ENCODE measurements at places on chromosomes 11 and 22. TPM values are rescaled to one million over a fixed set of nuclear protein-coding genes. Genes with fewer than 3 reads are reported as not detected.

CFAP300 gene
- 2.2 TPM for total RNA-seq

DNA sequence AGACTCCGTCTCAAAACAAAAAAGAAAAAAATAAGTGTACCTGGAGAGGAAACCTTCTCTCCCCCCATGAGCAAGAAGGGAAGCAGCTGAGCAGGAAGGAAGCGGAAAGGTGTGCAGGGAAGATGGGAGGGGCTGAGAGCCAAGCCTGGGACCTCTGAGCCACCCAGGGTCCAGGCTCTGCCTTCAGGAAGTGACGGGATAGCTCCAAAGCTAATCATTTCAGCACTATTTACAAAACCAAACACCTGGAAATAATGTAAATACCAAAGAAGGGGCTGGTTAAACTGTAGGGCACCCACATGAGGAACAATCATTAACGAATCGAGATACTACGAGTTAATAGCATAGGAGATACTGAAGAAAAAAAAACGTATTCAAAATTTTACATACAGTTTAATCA lies 27.9 kb downstream of the ARRB1 start:
- no peaks in the 10 kb centered on the region for H3K36me3 ChIP-seq
- peak overlapping the region; percentile 73 for H3K27ac ChIP-seq
- peaks cover 79% of the 10 kb centered on the region for H3K4me1 ChIP-seq
- H3K4me3 ChIP-seq, result no peak overlapping the region

- no peaks in the 10 kb centered on the region for H3K4me1 ChIP-seq
- no peak overlapping the region for H3K4me3 ChIP-seq
- no peak overlapping the region for H3K27ac ChIP-seq
- H3K36me3 ChIP-seq, result no peaks in the 10 kb centered on the region
Observed at GRCh38 chr11:131470216-131470925, 100.0 kb downstream of the NTM start.

GRCh38 chr11:134837166-134837886 lies 425.3 kb upstream of the B3GAT1 start:
- no peak for DNase-seq
- no peaks in the 10 kb centered on the region for H3K36me3 ChIP-seq
- no peaks in the 10 kb centered on the region for H3K4me1 ChIP-seq
- H3K4me3 ChIP-seq, result no peak overlapping the region
- H3K27me3 ChIP-seq, result no peaks in the 10 kb centered on the region
- no peak overlapping the region for H3K27ac ChIP-seq

NXPE1 gene
- 449 TPM for total RNA-seq

DNA sequence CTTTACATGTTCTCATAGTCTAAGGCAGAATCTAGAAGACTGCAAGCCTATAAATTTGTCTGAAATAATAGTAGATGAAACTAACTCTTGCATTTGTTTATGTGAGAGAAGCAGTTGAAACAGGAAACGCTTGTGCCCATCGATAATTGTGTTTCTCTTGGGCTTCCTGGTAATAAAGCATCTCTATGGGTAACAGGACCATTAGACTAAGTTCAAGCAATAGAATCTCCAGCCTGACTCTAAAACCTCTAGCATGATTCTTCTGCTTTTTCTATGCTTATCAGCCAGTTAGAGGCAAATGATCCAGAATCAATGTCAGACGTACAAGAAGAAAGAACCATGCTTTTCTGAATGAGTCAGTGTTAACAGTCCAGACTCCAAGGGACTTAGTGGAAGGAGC lies 1734.4 kb downstream of the LRRC4C start:
- H3K27me3 ChIP-seq, result no peaks in the 10 kb centered on the region
- no peaks in the 10 kb centered on the region for H3K36me3 ChIP-seq
- no peak overlapping the region for H3K27ac ChIP-seq
- DNase-seq, result no peak

DNA sequence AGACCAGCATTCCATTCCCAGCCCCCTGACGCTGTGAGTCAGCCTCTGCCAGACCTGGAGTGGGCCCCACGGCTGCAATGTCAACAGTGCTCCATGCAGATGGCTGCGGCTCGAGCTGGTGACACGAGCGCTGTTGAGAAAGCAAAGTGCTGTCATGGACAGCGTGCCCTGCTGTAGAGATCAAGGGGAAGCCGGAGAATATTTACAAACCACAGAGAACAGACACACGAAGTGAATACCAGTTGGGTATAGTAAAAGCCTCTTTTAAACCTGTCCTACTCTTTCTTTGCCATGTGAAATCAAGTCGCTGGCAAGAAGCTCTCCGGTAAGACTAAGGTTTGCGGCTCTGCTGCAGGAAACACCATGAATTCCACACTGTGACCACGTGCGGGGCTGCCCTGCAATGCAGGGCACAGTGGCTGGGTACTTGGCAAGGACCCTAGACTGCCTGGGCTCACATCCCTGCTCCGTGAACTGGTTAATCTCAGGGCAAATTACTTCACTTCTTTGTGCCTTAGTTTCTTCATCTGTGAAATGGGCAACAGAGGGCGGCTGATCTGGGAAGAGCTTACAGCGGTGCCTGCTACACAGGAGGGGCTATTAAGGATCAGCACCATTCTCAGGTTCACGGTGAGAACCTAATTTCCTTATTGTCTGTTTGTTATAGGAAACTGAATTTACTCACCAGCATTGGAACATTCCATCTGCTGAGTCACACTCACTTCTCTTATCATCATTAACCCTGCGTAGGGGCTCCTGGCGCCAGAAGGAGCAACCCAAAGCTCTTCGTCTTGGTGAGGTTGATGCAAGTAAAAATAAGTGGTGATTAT lies 27.8 kb upstream of the ELFN2 start:
- DNase-seq, result no peak
- H3K4me3 ChIP-seq, result no peak overlapping the region
- H3K27me3 ChIP-seq, result peaks cover 8% of the 10 kb centered on the region
- H3K27ac ChIP-seq, result no peak overlapping the region

RASL10A gene
- total RNA-seq, result 1.2 TPM

DNA sequence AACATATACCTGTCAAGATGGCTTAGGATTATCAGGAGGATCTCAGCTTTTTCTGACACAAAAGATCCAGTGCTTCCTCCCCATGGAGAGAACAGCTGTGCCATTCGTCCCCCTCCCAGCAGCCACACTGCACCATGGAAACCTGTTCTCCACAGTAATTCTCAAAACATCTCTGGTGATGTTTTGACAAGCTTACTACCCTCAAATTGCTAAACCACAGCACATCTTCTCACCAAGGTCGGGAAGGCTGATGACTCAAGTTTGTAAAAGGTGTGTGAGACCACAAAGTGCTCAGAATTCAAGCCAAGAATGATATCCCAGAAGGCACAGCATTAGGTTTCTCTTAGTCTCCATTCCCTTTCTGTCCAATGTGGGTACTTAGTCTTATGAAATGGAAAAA lies 3.9 kb upstream of the RAB38 start:
- no peaks in the 10 kb centered on the region for H3K27me3 ChIP-seq
- H3K4me1 ChIP-seq, result peaks cover 12% of the 10 kb centered on the region
- no peak overlapping the region for H3K27ac ChIP-seq
- no peaks in the 10 kb centered on the region for H3K36me3 ChIP-seq
- no peak for DNase-seq

GRCh38 chr11:23688835-23689234 lies 808.0 kb upstream of the LUZP2 start:
- no peaks in the 10 kb centered on the region for H3K36me3 ChIP-seq
- DNase-seq, result no peak
- no peak overlapping the region for H3K4me3 ChIP-seq
- no peaks in the 10 kb centered on the region for H3K4me1 ChIP-seq
- H3K27me3 ChIP-seq, result no peaks in the 10 kb centered on the region

GRCh38 chr22:37062702-37063381 lies 11.3 kb downstream of the KCTD17 start:
- DNase-seq, result no peak
- no peaks in the 10 kb centered on the region for H3K4me1 ChIP-seq
- no peaks in the 10 kb centered on the region for H3K36me3 ChIP-seq
- no peak overlapping the region for H3K4me3 ChIP-seq

OR5D16 gene
- not detected for total RNA-seq

GRCh38 chr11:46364056-46364455 lies 16.8 kb downstream of the DGKZ start:
- peaks cover 23% of the 10 kb centered on the region for H3K4me1 ChIP-seq
- no peaks in the 10 kb centered on the region for H3K36me3 ChIP-seq
- H3K27me3 ChIP-seq, result no peaks in the 10 kb centered on the region
- H3K4me3 ChIP-seq, result no peak overlapping the region

DNA sequence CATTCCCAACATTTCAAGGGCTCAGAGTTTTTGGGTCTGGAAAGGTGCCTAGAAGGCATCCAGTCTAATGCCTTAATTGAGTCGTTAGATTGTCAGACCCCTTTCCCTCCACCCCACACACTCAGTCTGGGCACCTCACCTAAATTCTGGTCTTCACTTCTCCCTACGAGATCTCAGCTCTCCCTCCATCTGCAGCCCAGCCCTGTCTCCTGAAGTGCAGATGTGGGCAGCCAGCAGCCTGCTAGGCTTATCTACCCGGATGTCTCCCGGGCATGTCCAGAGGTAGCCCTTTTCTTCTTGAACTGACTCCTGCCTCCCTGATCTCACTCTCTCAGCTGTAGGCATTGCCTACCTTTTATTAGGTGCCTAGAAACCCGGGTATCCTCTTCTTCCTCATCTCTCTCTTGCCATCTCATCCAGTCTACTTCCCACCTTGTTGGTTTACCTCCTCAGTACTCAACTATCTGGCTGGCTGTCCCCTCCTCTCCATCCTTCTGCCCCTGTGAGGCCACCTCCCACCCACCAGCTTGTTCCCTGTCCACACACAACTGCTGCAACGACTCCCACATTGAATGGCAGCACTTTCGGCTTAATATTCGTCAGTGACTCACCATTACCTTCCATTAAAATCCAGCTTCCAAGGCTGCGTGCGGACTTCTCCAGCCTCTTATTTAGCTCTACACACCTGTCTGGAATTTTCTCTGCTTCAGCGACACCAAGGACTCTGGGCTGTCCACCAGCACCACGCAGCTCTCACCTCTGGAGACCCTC lies 6.2 kb downstream of the SEPTIN3 start:
- H3K36me3 ChIP-seq, result no peaks in the 10 kb centered on the region
- no peak overlapping the region for H3K27ac ChIP-seq
- peaks cover 11% of the 10 kb centered on the region for H3K4me1 ChIP-seq
- no peak for DNase-seq

GRCh38 chr22:48331691-48332220 lies 1495.9 kb downstream of the BRD1 start:
- no peak overlapping the region for H3K4me3 ChIP-seq
- no peaks in the 10 kb centered on the region for H3K36me3 ChIP-seq
- no peak overlapping the region for H3K27ac ChIP-seq
- no peaks in the 10 kb centered on the region for H3K4me1 ChIP-seq
- H3K27me3 ChIP-seq, result no peaks in the 10 kb centered on the region

DNA sequence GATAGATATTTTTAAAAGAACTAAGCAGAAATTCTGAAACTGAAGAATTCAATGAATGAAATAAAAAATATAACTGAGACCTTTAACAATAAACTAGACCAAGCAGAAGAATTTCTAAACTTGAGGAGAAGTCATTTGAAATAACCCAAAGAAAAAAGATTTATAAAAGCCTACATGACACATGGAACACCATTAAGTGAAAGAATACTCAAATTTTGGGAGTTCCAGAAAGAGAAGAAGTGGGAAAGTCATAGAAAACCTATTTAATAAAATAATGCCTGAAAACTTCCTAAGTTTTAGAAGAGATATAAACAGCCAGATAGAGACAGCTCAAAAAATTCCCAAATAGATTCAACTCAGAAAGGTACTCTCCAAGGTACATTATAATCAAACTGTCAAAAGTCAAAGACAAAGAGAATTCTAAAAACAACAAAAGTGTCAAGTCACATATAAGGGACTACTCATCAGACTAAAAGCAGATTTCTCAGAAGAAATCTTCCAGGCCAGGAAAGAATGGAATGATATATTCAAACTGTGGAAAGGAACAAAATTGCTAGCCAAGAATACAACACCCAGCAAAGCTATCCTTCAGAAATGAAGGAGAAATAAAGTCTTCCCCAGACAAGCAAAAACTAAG lies 72.9 kb upstream of the GNAZ start:
- no peak overlapping the region for H3K27ac ChIP-seq
- H3K36me3 ChIP-seq, result no peaks in the 10 kb centered on the region
- no peak overlapping the region for H3K4me3 ChIP-seq
- H3K27me3 ChIP-seq, result no peaks in the 10 kb centered on the region

GRCh38 chr11:115220911-115221310 lies 283.3 kb downstream of the CADM1 start:
- no peaks in the 10 kb centered on the region for H3K4me1 ChIP-seq
- no peak overlapping the region for H3K4me3 ChIP-seq
- no peaks in the 10 kb centered on the region for H3K27me3 ChIP-seq
- no peak for DNase-seq

CHST1 gene
- 1.1 TPM for total RNA-seq

DNA sequence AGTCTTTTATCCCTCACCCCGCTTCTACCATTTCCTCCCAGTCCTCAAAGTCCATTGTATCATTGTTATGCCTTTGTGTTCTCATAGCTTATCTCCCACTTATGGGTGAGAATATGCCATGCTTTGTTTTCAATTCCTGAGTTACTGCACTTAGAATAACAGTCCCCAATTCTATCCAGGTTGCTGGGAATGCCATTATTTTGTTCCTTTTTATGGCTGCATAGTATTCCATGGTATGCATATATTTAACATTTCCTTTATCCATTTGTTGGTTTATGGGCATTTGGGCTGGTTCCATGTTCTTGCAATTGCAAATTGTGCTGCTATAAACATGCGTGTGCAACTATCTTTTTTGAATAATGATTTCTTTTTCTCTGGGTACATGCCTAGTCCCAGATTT lies 114.9 kb downstream of the VPREB1 start:
- H3K4me3 ChIP-seq, result no peak overlapping the region
- H3K27me3 ChIP-seq, result peaks cover 15% of the 10 kb centered on the region
- H3K4me1 ChIP-seq, result no peaks in the 10 kb centered on the region
- H3K36me3 ChIP-seq, result no peaks in the 10 kb centered on the region
- no peak overlapping the region for H3K27ac ChIP-seq
- no peak for DNase-seq

DNA sequence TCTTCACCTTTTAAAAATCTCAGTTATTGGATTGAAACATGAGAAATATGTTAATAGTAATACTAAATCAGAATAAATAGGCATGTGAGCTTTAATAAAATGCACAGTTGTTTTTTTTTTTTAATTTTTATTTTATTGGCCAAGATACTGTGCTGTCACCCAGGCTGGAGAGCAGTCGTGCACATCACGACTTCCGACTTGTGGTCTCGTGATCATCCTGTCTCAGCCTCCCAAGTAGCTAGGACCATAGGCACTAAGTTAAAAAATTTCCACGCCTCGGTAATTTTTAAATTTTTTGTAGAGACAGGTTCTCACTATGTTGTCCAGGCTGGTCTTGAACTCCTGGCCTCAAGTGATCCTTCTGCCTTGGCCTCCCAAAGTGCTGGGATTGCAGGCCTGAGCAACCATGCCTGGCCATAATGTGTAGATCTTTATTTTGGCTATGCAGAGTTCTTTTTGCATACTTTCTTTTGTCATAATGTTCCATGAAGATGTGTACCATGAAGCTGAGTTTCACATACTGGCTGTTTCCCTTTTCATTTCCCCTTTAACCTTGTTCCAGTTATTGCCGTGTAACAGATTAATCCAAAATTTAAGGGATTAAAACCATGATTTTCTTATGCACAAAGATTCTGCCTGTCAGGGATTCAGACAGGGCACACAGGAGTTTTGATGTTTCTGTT lies 16.0 kb downstream of the CAPRIN1 start:
- no peak overlapping the region for H3K4me3 ChIP-seq
- peaks cover 10% of the 10 kb centered on the region for H3K36me3 ChIP-seq
- DNase-seq, result no peak
- no peak overlapping the region for H3K27ac ChIP-seq

- H3K4me3 ChIP-seq, result no peak overlapping the region
- no peaks in the 10 kb centered on the region for H3K27me3 ChIP-seq
- DNase-seq, result no peak
- no peaks in the 10 kb centered on the region for H3K4me1 ChIP-seq
Observed at GRCh38 chr11:134358165-134358855, 26.5 kb downstream of the GLB1L2 start.

SOX6 gene
- 5.6 TPM for total RNA-seq

GRCh38 chr11:82924522-82925224 lies 23.1 kb downstream of the DDIAS start:
- peaks cover 8% of the 10 kb centered on the region for H3K4me1 ChIP-seq
- H3K27ac ChIP-seq, result no peak overlapping the region
- H3K27me3 ChIP-seq, result no peaks in the 10 kb centered on the region
- H3K4me3 ChIP-seq, result no peak overlapping the region
- DNase-seq, result no peak
